ENCODE measurements at places on chromosomes 2 and 18. TPM values are rescaled to one million over a fixed set of nuclear protein-coding genes. Genes with fewer than 3 reads are reported as not detected.
A peak's percentile ranks its signal among the peaks of the same experiment; 100 is the strongest.

GRCh38 chr2:228118940-228119339 lies 62.5 kb downstream of the SPHKAP start:
- no peaks in the 10 kb centered on the region for H3K27me3 ChIP-seq
- no peak overlapping the region for H3K27ac ChIP-seq
- H3K4me3 ChIP-seq: no peak overlapping the region
- no peaks in the 10 kb centered on the region for H3K4me1 ChIP-seq
- DNase-seq: no peak

PDIA6 gene
- total RNA-seq: 81.6 TPM

DNA sequence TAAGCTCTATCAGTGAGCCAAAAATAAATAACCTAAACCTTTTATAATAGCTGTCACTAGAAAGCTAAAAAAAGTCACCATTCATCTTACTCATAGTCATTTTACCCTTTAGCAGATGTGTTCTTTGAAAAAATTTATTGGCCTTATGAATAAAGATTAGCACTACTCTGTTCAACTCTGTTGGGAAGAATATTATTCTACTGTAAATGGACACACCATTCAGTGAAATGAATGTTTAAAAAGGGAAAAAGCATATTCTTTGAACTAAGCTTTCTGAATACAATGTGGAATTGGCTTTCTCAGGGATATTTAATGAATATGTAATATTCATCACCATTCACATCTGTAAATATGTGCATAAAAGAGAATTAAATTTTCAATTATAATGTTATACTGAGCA lies 422.0 kb downstream of the CBLN2 start:
- no peaks in the 10 kb centered on the region for H3K36me3 ChIP-seq
- DNase-seq: no peak
- no peaks in the 10 kb centered on the region for H3K4me1 ChIP-seq
- no peak overlapping the region for H3K4me3 ChIP-seq
- H3K27ac ChIP-seq: no peak overlapping the region

DNA sequence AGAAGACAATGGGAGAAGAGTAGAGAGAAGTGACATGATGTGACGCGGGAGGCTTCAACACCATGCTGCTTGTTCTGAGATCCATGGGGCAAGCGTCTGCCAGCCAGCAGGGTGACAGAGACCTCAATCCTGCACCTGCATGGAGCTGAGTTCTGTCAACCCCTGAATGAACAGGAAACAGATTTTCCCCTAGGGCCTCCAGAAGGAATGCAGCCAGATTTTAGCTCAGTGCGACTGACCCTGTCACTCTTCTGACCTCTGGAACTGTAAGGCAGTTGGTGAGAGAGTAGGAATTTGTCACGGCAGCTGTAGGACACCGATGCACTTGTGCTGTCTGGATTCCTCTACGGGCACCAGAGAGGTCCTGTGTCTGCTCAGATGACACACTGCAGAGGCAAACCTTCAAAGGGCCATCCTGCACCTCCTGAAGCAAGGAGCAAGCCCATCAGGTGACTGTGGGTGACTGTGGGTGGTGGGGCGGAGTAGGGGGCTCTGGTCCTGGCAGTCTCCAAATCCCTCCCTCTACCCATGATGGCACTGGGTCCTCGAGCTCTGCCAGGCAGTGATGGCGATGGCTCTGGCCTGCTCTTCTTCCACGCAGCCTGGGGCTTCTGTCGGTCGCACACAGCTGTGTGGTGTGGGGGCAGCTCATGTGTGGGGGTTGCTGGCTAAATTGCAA lies 194.3 kb upstream of the TWIST2 start:
- no peaks in the 10 kb centered on the region for H3K27me3 ChIP-seq
- H3K4me1 ChIP-seq: no peaks in the 10 kb centered on the region
- DNase-seq: no peak
- H3K27ac ChIP-seq: no peak overlapping the region

KCNF1 gene
- total RNA-seq: 0.19 TPM

DNA sequence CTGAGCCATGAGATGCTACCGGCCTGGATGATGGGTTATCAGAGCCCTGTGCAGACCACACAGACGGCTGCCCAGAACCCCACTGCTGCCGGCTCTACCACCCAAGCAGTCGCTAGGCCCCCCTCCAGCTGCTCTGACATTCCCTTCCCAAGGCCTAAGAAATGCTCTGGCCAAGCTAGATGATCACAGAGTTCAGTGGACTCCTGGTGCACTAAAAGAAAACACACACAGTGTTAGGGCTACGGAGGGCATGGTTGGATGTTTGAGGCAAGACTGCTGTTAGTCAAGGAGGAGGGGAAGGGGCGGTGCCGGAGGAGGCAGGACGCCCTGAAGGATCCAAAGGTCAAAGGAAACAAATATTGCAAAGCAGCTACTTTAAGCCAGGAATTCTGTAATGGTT lies 174.5 kb downstream of the MYCN start:
- H3K36me3 ChIP-seq: no peaks in the 10 kb centered on the region
- no peaks in the 10 kb centered on the region for H3K4me1 ChIP-seq
- DNase-seq: no peak
- H3K27me3 ChIP-seq: no peaks in the 10 kb centered on the region
- H3K4me3 ChIP-seq: no peak overlapping the region
- no peak overlapping the region for H3K27ac ChIP-seq

GRCh38 chr2:172735582-172736423 lies at the start of gene RAPGEF4:
Gene RAPGEF4 (plus strand): TSS chr2:172735845. CDS start chr2:172735984, 139 bp downstream.
- no peaks in the 10 kb centered on the region for H3K36me3 ChIP-seq
- peak within 1 kb of the TSS; percentile 56 for H3K4me3 ChIP-seq
- H3K4me1 ChIP-seq: peaks cover 16% of the 10 kb centered on the region
- no peak for DNase-seq
- no peaks in the 10 kb centered on the region for H3K27me3 ChIP-seq

ANKRD29 gene
- 2.9 TPM for total RNA-seq

MAL gene
- total RNA-seq: 560 TPM

GRCh38 chr2:20282916-20283592 lies 58.1 kb upstream of the SDC1 start:
- peaks cover 93% of the 10 kb centered on the region for H3K36me3 ChIP-seq
- DNase-seq: no peak
- no peaks in the 10 kb centered on the region for H3K4me1 ChIP-seq

DNA sequence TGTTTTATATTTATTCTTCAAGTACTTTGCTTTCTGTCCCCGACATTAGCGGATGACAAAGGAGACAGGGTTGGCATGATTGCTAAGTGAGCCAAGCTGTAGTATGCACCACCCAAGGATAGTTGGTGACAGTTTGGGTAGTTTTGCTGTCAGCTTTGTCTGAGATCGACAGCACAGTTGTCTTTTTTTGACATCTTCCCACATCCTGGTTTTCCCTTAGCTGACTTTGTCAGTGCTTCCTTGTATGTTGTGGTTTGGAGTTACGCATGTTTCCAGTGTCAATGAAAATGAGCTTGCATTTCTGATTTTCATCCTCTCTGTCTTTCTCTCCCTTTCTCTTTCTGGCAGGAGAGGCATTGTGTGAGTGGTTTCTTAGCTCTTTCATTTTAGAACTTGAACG lies 44.6 kb upstream of the DOCK10 start:
- no peak overlapping the region for H3K27ac ChIP-seq
- H3K27me3 ChIP-seq: no peaks in the 10 kb centered on the region
- H3K4me1 ChIP-seq: no peaks in the 10 kb centered on the region
- DNase-seq: no peak
- H3K36me3 ChIP-seq: no peaks in the 10 kb centered on the region

DNA sequence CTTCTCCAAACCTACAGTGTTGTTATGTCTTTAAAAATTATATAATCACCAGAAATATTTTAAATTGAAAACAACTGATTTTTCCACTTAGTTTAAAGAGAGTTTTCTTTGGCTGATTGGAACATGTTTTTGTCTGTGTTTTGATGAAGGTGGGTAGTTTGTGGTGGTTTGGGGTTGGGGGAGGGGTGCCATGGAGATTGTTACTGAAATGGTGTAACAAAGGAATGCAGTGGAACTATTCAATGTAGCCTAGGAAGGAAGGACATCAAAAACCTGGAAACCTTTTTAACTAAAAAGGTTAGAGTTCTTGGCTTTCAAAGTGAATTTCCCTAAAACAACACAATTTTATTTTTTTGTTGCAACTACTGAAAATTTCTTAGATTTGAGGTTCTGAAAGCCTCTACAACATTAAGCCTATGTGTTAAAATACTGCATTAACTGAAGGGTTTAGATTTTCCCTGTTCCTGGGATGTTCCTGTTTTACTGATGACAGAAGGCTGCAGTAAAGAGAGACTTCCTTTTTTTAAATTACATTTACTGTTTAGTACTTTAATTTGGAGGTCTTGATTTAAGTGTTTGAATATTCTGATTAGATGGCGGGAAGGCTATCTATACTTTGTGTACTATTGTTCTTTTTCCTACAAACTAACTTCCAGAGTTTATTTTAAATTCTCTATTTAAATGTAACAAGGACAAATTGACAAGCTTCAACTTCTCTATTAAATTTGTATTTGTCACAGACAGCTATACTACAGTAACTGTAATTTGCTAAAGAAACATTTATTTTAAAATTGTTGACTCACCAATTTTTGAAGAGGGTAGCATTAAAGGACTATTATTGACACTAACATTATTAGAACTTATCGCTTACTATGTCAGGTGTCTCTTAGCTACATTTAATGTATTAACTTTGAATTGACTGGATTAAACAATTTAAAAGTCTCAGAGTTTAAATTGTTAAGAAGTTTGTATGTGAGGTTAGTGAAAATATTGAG lies 87.7 kb downstream of the LIMS1 start:
- peaks cover 39% of the 10 kb centered on the region for H3K4me1 ChIP-seq
- no peaks in the 10 kb centered on the region for H3K27me3 ChIP-seq
- peak overlapping the region; percentile 84 for H3K27ac ChIP-seq
- peak overlapping the region; percentile 34 for H3K4me3 ChIP-seq
- no peak for DNase-seq

- no peak overlapping the region for H3K4me3 ChIP-seq
- no peak for DNase-seq
- no peak overlapping the region for H3K27ac ChIP-seq
- H3K4me1 ChIP-seq: no peaks in the 10 kb centered on the region
Observed at GRCh38 chr18:73099759-73100158, 232.0 kb upstream of the NETO1 start.

GALNT13 gene
- total RNA-seq: 0.11 TPM

ERMN gene
- 1.1 TPM for total RNA-seq

DES gene
- 2,698 TPM for total RNA-seq

DNA sequence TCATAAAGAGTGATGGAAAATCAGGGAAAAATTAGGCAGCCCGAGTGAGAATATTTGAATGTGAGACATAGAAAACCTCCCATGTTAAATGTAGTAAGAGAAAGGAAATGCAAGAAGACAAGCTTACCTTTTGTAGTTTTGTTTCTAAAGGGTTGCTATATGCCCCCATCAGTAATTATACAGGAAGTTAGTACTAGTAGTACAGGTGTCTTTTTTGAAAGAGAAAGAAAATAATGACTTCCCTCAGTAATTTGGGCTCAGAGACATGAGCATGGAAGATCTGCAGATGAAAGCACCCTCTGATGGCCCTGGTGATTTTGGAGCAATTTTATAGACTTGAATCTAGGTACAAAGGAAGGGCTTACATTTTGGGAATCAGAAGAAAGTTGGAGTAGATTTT lies 80.8 kb downstream of the RHBDD1 start:
- no peaks in the 10 kb centered on the region for H3K4me1 ChIP-seq
- H3K27ac ChIP-seq: no peak overlapping the region
- no peaks in the 10 kb centered on the region for H3K36me3 ChIP-seq
- no peak overlapping the region for H3K4me3 ChIP-seq
- H3K27me3 ChIP-seq: no peaks in the 10 kb centered on the region
- DNase-seq: no peak

DNA sequence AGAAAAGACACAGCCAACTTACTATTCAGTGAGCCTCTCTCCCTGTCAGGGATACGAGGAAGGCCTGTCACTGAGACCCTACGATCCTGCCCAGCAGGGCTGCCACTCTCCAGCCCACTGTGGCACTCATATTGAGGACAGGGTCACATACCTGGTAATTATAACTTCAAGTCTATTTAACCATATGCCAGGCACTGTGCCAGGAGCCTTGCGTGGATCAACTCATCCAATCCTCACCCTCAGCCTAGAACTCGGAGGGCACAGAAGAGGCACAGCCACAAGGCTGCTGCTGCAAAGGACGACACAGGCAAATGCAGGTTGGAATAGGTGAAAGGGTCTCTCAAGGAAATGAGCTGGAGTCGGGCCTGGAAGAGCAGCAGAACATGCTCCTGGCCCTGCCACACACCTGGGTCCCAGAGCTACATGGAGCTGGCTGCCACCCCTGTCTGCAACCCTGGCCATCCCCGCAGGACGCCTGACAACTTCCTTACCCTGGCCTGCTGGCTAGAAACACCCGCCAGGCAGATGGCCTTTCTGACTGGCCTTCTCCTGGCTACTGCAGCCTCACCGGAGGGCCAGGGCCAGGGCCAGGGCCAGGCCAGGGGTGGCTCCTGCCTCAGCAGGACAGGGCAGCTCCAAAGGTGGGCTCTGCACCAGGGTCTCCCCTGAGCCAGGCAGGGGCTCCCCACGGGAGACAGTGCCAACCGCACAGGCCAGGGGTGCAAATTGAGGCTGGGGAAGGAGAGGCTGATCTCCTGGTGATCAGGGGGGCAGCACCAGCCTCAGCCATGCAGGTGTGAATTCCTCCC lies 32.1 kb upstream of the SLC66A3 start:
- no peak overlapping the region for H3K27ac ChIP-seq
- H3K4me1 ChIP-seq: peaks cover 16% of the 10 kb centered on the region
- no peaks in the 10 kb centered on the region for H3K36me3 ChIP-seq
- no peak for DNase-seq
- no peaks in the 10 kb centered on the region for H3K27me3 ChIP-seq

TUBA4B gene
- not detected for total RNA-seq

GNLY gene
- 1.2 TPM for total RNA-seq

- no peak for DNase-seq
- no peaks in the 10 kb centered on the region for H3K4me1 ChIP-seq
- no peaks in the 10 kb centered on the region for H3K27me3 ChIP-seq
Observed at GRCh38 chr18:68734308-68734707, 19.4 kb upstream of the TMX3 start.

GRCh38 chr2:174593574-174594203 lies 3.9 kb downstream of the WIPF1 start:
- H3K4me3 ChIP-seq: peak overlapping the region; percentile 16
- H3K27ac ChIP-seq: peak overlapping the region; percentile 77
- H3K27me3 ChIP-seq: no peaks in the 10 kb centered on the region
- no peak for DNase-seq

- no peaks in the 10 kb centered on the region for H3K4me1 ChIP-seq
- no peak overlapping the region for H3K4me3 ChIP-seq
- DNase-seq: peak; percentile 16
- H3K36me3 ChIP-seq: no peaks in the 10 kb centered on the region
Observed at GRCh38 chr2:219530048-219530963, 13.3 kb downstream of the CHPF start.

FMNL2 gene
- 19.8 TPM for total RNA-seq

- no peak for DNase-seq
- H3K4me1 ChIP-seq: peaks cover 22% of the 10 kb centered on the region
- H3K4me3 ChIP-seq: no peak overlapping the region
- H3K36me3 ChIP-seq: no peaks in the 10 kb centered on the region
Observed at GRCh38 chr18:70416496-70416895, 127.7 kb downstream of the SOCS6 start.

GRCh38 chr2:236498369-236498768 lies 71.3 kb upstream of the ACKR3 start:
- no peak overlapping the region for H3K4me3 ChIP-seq
- no peak for DNase-seq
- no peaks in the 10 kb centered on the region for H3K27me3 ChIP-seq
- H3K27ac ChIP-seq: no peak overlapping the region
- no peaks in the 10 kb centered on the region for H3K4me1 ChIP-seq
- no peaks in the 10 kb centered on the region for H3K36me3 ChIP-seq

Measured in esophagus squamous epithelium (tissue), 5 donors.